ENCODE measurements at places on chromosomes 7 and 10.
A peak's percentile ranks its signal among the peaks of the same experiment; 100 is the strongest.

GRCh38 chr7:55570939-55571338, 1.4 kb downstream of the VOPP1 start:
- DNase-seq: no peak

DNA sequence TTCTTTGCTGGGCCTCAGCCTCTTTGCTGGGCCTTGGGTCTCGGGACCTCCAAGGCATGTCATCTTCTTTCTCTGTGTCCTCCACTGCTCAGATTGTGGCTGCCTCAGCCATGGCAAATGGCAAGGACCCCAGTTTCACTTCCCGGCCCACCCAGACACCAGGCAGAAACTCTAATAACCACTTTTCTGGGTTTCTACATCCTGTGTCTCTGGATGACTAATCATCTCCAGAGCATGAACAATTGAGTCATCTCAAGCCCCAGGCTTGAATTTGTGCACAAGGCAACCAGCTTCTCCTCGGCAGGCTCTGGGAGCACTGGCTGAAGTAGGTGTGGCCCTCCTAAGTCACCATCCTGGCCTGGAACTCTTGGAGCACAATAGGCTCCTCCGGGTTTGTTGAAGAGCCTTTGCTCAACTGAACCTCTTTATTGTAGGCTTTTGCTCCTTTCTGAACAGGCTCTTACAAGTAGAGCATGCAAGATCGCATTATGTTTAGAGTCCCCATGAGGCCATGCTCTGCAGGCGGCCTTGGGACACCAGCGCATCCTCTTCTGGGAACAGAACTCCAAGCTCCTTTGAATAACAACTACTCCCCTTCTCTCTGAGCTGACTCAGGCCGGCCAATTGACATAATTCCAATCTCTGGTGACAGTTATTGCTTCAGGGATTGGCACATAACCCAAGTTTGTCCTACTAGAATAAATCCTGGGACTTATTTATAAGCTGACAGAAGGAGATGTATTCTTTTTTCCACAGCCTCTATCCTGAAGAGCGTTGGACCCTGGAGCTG, 218.1 kb downstream of the WDR11 start:
- no peak for DNase-seq

DNA sequence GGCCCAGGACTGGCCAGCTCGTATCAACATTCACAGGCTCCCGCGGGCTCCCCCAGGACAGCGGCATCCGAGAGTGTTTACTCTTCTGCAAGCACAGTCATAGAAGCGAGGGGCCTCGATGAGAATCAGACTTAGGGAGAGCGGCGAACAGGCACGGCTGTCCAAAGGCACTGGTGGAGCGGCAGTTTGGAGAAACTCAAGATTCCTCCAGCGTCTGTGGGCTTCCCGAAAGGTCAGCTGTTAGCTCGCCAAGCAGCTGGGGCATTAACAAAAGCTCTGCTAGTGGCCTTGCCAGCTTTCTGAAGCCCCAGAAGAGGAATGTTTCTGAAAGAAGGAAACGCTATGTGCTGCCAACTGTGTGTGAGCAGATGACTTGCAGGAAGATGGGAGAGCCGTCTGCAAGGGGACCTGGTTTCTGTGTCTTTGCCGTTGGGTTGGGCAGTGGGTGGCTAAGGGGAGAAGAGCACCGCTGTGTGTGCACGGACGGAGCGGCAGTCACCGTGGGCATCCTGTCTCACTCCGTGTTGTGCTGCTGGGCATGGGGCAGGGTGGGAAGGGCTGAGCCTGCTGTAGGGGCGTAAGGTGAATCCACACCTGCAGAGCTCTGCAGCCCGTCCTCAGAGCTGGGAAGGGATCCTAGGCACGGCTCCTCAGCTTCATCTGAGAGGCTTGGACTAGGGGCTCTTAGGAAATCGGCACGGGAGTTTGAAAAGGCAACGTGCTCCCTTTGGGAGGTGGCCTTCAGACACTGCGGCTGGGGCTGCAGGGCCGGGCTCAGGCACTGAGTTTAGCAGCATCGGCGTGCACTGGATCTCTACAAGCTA, 42.1 kb downstream of the AMZ1 start:
- peak; percentile 54 for DNase-seq

DNA sequence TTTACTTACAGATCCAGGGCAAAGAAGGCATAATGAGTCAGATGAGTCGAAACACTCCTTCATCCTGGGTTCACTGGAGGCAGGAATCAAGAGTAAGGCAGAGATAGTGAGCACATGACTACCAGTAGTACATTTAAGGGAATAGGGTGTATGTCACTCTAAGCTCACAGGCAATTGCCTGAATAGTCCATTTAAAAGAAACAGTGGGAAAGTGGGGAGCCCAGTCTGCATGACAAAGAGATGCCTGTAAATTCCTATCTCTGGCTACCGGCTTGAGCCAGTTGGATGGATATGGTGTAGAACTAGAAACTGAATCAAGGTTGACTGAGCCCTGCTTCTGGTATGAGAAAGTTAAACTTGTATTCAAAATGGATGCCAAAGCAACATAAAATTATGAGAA, 861.5 kb upstream of the ZWINT start:
- no peak for DNase-seq

GRCh38 chr7:140211698-140212097, 34.9 kb upstream of the KDM7A start:
- DNase-seq: no peak

- DNase-seq: no peak
These were observed 62.3 kb downstream of the C10orf120 start for GRCh38 chr10:122637376-122637775.

DNA sequence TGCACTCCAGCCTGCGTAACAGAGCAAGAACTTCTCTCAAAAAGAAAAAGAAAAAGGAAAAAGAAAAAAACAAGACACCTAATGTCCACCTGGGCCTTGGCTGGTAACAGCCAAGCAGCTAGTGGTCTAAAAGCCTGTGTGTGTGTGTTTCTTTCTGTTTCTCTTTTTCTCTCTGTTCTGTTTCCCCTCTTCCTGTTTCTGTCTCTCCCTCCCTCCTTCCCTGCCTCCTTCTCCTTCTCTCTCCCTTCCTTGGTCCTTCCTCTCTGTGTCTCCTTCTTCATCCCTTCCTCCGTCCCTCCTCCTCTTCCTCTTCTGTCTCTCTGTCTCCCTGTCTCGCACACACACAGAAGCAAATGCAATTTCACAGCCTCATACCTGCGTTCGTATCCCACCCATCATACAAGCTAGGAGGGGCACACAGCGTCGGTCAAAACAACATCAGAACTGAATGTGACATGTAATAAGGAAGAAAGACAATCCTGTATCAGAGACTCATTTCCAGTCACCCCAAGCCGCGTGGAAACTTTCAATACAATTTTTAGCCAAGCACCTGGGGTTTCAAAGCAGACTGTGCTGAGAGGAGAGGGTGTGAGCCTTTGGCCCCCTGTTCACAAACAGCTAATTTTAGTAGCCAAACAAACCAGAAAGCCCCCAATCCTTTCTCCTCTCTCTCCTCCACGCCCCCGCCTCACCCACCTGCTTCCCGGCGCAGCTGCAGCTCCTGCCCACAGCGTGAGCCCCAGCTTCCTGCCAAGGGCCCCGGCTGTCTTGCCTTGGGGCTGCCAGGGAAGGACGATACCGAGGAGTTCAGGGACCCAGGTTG, 50.2 kb upstream of the GNA12 start:
- DNase-seq: no peak

DNA sequence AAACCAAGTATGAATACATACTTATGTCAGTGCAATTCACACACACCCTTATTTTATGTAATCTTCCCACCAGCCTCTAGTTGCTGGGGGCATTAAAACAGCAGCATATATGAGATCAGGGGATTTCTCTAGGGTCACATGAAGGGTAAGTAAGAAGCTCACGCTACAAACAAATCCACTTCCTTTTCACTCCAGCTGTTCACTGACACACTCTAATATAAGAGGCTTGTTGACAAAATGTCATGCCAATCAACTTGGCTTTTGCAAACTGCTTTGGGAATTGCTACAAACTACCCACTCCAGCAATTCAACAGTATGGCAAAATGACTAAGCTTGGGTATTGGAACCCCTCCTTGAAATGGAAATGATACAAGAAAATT, 10.3 kb downstream of the FAM3C start:
- no peak for DNase-seq

GRCh38 chr7:115125750-115126149, 203.9 kb downstream of the MDFIC start:
- DNase-seq: no peak

GRCh38 chr7:155833651-155834050, 21.4 kb upstream of the SHH start:
- no peak for DNase-seq

DNA sequence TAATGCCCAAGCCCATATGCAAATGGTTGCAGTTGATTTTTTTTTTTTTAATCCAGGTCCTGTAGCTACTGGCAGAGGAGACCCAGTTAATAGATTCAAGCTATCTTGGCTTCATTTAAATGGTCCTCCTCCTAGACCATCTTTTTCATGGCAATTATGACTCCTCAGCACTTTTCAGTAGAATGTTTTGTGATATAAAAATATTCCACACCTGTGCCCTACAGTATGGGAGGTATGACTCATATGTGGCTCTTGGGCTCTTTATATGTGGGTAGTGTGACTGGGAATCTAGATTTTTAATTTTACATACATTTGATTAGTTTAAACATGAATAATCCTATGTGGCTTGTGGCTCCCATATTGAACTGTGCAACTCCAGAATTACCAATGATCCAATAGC, 80.1 kb downstream of the ITGB1 start:
- DNase-seq: no peak

GRCh38 chr7:2143981-2144595, 88.7 kb downstream of the MAD1L1 start:
- no peak for DNase-seq

- no peak for DNase-seq
These were observed 73.2 kb downstream of the MYL10 start for GRCh38 chr7:101555921-101556275.

DNA sequence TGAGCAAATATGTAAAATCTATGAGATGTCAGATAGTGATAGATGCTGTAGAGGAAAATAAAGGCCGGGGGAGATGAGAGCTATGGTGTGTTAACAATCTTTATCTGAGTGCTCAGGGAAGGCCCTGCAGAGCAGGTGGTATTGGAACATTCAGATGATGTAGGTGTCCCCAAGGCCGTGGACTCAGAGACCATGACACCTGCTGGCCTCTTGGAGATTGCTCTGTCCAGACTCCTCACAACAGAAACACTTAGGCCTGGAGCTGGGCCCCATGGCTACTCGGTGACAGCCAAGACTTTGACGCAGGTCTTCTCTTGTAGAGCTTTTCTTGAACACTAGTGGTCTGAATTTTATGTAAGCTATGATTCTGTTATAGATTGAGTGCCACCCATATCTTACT, 13.3 kb downstream of the AKR1E2 start:
- DNase-seq: no peak

GRCh38 chr7:36391436-36392198, 2.0 kb downstream of the ANLN start:
- DNase-seq: no peak

GRCh38 chr7:128456255-128456725, 612 bp downstream of the HILPDA start:
- DNase-seq: no peak

DNA sequence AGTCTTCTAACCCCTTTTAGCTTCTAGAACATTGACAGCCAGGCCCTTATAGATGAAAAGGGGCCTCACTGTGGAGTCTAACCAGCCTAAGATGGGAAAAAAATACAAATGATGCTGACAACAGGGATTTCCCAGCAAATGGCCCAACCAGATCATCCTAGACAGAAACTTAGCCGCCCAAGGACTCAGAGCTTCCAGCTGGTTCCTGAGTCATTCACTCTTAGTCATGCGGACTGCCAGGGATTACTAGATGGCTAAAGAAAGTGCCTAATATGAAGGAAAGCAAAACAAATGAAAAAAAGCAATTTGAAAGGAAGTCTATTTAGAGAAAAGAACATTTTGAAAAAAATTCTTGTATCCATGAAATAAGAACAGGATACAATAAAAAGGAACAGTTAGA, 23.7 kb downstream of the TSPAN14 start:
- no peak for DNase-seq

- DNase-seq: no peak
These were observed 82.0 kb downstream of the GLRX3 start for GRCh38 chr10:130218181-130218641.

GRCh38 chr10:113854761-113855588, 514 bp downstream of the NHLRC2 start:
- peak; percentile 55 for DNase-seq

- DNase-seq: no peak
These were observed 97.9 kb upstream of the TMEM72 start for GRCh38 chr10:44813201-44813600.

- DNase-seq: no peak
These were observed 323.1 kb upstream of the GALNT17 start for GRCh38 chr7:70808876-70809275.

- DNase-seq: no peak
These were observed 52.8 kb downstream of the CPEB3 start for GRCh38 chr10:92238054-92238585.

DNA sequence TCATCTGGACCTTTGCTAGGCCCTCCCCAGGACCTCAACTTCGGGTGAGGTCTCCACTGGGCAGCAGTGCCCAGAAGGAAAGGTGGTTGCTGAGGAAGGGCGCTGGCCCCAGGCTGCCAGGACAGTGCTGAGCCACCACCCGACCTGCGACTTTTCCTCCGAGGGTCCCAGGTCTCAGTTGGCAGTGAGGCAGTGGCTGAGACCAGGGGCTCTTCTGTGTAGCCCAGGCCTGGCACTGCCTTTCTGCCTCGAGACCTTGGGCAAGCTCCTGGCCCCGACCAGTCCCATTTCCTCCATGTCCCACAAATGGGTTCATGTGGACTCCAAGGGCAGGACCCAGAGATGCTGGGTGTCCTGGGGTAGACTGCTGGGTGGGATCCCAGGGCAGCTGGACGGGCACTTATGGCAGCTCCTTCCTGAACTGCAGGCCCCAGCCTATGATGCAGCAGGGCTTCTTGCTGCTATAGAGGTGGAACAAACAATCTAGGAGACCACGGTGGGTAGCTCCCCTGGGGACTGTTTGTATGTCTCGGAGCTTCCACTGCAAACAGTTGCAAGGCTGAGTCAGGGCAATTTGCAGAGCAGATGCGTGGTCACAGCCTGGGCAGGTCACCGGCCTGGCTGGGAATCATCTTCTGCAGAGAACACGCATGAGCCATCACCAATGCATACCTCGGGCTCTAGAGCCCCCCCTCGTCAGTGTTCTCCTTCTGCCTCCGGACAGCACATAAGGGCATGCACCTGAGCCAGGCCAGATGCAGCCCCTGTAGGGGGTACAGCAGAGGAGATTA, 17.9 kb upstream of the LRRC18 start:
- DNase-seq: no peak

DNA sequence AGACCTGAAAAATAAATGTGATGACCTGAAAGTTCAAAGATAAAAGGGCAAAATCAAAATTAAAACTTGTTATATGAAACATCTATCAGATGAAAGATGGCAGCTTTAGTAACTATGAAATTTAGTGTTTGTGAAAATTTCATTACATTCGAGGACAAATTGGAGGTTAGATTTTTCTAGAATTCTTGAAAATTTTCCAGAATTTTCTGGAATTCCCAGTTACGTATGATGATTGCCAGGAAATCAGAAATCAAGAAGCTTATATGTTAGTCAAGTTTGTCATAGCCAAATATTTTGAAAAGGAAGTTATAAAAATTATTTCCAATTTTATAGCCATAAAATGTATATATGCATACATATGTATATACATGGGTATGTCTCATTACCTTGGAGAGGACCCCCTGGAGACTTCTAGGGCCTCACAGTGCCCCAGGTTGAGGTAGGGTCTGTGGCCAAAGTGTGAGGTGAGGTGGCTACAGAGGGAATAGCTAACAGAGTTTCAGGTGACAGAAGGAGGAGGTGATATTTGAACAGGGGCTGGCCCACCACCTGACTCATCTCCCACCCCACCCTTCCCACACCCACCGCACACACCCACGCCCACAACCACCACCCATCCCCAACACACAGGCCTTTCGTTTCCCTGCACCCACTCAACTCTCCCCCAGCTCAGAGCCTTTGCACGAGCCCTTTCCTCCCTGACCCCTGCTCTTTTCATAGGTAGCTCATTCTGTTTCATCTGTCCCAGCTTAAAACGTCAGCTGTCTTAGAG, 21.5 kb downstream of the C10orf105 start:
- no peak for DNase-seq
